ENCODE measurements at places on chromosomes 3 and 15. TPM values are rescaled to one million over a fixed set of nuclear protein-coding genes. Genes with fewer than 3 reads are reported as not detected.

The GHRL gene
- 0.19 TPM for total RNA-seq

The IGSF11 gene
- total RNA-seq = not detected

The CCDC80 gene
- total RNA-seq = 8.5 TPM

The IL5RA gene
- not detected for total RNA-seq

The KCNAB1 gene
- 0.17 TPM for total RNA-seq
